Right atrium auricular region (tissue), 2 donors: ENCODE measurements at places on chromosomes 7 and 10. TPM values are rescaled to one million over a fixed set of nuclear protein-coding genes. Genes with fewer than 3 reads are reported as not detected.

GRCh38 chr10:45444022-45444421 lies 70.0 kb downstream of the ALOX5 start:
- H3K4me1 ChIP-seq, result no peaks in the 10 kb centered on the region
- H3K27ac ChIP-seq, result no peak overlapping the region
- no peaks in the 10 kb centered on the region for H3K27me3 ChIP-seq
- peak; percentile 38 for DNase-seq
- H3K4me3 ChIP-seq, result no peak overlapping the region

DNA sequence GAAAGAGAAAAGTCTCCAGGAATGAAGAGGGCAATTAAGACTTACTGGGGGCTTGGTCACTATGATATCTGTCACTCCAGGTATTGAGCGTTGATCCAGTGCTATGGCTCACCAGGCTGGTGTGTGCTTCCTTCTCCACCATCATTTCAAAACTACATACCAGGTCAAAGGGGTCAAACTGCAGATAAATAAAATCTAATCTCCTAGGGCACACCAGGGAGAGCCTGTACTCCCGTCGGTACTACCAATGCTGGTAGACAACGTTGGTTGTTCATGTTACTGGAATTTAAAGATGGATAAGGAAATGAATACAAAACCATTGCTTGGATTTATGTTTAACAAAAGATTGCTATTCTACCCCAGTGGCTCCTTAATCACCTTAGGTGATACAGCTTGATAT lies 118.3 kb downstream of the MYO3A start:
- H3K4me1 ChIP-seq, result no peaks in the 10 kb centered on the region
- H3K36me3 ChIP-seq, result no peaks in the 10 kb centered on the region

GRCh38 chr7:125279961-125280360 lies 350.3 kb upstream of the POT1 start:
- no peaks in the 10 kb centered on the region for H3K27me3 ChIP-seq
- no peaks in the 10 kb centered on the region for H3K36me3 ChIP-seq
- no peak overlapping the region for H3K27ac ChIP-seq
- H3K4me1 ChIP-seq, result no peaks in the 10 kb centered on the region
- no peak for DNase-seq

DNA sequence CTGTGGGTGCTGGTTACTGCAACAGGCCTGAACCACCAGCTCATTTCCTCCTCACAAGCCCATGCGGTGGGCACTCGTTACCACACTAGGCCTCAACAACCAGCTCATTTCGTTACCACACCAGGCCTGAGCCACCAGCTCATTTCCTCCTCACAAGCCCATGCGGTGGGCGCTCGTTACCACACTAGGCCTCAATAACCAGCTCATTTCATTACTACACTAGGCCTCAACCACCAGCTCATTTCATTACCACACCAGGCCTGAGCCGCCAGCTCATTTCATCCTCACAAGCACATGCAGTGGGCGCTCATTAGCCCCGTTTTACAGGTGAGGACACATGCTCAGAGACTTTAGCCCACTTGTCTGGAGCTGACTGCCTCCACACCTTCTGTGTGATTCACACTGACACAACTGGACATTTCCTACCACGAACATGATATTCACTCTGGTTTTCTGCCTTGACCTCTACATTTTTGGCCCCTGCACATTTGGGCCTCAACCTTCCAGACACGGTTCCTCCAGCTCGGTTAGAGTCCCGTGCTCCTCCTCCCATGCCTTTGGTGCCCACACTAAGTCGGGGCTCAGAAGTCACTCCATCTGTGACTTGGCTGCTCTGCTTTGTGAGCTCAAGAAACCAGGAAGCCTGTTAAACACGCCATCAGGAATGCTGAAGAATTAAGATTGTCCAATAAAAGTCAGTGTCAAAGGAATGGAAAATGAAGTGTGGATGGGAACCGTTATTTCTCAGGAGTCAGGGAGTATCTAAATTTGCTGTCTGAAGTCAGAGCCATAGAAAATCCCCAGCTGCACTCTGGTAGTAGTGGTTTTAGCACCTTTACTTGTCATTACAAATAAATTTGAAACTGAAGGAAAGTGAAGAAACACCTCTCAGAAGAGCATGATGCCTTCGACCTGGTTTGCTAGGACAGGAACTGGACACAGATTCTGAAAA lies 55.8 kb upstream of the LANCL2 start:
- DNase-seq, result no peak
- peaks cover 15% of the 10 kb centered on the region for H3K4me1 ChIP-seq
- H3K36me3 ChIP-seq, result no peaks in the 10 kb centered on the region
- H3K27me3 ChIP-seq, result no peaks in the 10 kb centered on the region

DNA sequence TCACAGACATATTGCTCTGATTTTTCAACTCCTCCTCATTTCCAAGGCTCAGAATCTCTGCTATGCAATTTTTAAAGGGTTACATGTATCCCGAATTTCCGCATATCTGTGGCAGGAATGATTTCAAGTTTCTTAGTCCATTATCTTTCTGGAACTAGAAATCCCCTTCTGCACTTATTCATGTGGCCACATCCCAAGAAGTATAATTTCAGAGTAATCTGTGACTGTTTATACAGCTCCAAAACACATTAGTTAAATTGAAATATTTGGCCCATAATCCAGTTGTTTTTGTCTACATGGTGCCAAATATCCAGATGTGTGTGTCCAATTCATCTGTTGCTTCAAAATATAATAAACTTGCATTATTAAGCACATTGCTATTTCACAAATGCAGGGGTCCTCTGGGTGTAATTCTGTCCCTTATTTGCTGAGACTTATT lies 271.2 kb downstream of the ARHGAP12 start:
- no peak overlapping the region for H3K4me3 ChIP-seq
- H3K36me3 ChIP-seq, result no peaks in the 10 kb centered on the region
- DNase-seq, result no peak
- H3K27ac ChIP-seq, result peak overlapping the region; percentile 64
- H3K27me3 ChIP-seq, result no peaks in the 10 kb centered on the region
- H3K4me1 ChIP-seq, result no peaks in the 10 kb centered on the region

GRCh38 chr7:128233471-128233870 lies 7.6 kb upstream of the LEP start:
- no peaks in the 10 kb centered on the region for H3K27me3 ChIP-seq
- H3K36me3 ChIP-seq, result no peaks in the 10 kb centered on the region
- H3K27ac ChIP-seq, result no peak overlapping the region
- no peak for DNase-seq
- no peaks in the 10 kb centered on the region for H3K4me1 ChIP-seq

- H3K4me1 ChIP-seq, result no peaks in the 10 kb centered on the region
- H3K27ac ChIP-seq, result no peak overlapping the region
These were observed 86.9 kb downstream of the PROSER2 start for GRCh38 chr10:11910102-11910501.

Gene STOX1
- 0.47 TPM for total RNA-seq

Gene ADAM8
- total RNA-seq, result 1.5 TPM

Gene TPK1
- 4.1 TPM for total RNA-seq

Gene GDF2
- total RNA-seq, result 0.16 TPM
